ENCODE measurements at places on chromosomes 7 and 10. TPM values are rescaled to one million over a fixed set of nuclear protein-coding genes. Genes with fewer than 3 reads are reported as not detected.

GRCh38 chr10:35605191-35605590 is at the start of gene GJD4:
TSS of gene GJD4 (plus strand) at chr10:35605341. CDS start at chr10:35605568, 227 bp downstream.
- DNase-seq: no peak

- no peak for DNase-seq
These were observed 109.5 kb upstream of the LAMB4 start for GRCh38 chr7:108239501-108240225.

GRCh38 chr7:133859871-133860450 is 267.2 kb upstream of the LRGUK start:
- no peak for DNase-seq

GRCh38 chr7:99098824-99099498 is 44.9 kb downstream of the SMURF1 start:
- no peak for DNase-seq

GRCh38 chr10:11050301-11051287 is 32.9 kb downstream of the CELF2 start:
- no peak for DNase-seq

Gene GNAT3
- polyA plus RNA-seq: not detected

Gene IDI1
- polyA plus RNA-seq: 23.9 TPM

Gene NPC1L1
- polyA plus RNA-seq: 0.03 TPM

Gene LIPJ
- polyA plus RNA-seq: not detected

Gene MALSU1
- 54.4 TPM for polyA plus RNA-seq

Gene FAM3C
- 45.8 TPM for polyA plus RNA-seq
